Central memory CD4-positive, alpha-beta T cell (primary cell): ENCODE measurements at places on chromosomes 2 and 18.
A peak's percentile ranks its signal among the peaks of the same experiment; 100 is the strongest.

DNA sequence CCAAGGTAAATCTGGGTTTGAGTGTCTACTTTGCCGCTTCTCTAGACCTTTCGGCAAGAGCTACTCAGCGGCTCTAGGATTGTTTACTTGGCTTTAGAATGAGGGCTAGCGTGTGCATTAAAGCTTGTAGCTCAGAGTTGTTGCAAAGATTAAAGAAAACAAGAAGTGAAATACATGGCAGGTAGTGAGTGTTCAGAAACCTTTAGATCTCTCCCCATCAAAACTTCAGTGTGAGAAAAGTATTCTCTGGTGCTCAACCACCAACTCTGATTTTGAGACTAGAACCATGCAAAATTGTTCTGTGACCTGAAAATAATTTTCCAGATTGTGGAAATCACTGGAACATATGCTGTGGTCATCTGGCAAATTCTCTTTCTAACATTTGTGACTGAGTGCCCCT is 512.0 kb downstream of the CMPK2 start:
- no peak for DNase-seq

- no peak for DNase-seq
Measured at GRCh38 chr2:38486213-38487026, 109.3 kb upstream of the ATL2 start.

DNA sequence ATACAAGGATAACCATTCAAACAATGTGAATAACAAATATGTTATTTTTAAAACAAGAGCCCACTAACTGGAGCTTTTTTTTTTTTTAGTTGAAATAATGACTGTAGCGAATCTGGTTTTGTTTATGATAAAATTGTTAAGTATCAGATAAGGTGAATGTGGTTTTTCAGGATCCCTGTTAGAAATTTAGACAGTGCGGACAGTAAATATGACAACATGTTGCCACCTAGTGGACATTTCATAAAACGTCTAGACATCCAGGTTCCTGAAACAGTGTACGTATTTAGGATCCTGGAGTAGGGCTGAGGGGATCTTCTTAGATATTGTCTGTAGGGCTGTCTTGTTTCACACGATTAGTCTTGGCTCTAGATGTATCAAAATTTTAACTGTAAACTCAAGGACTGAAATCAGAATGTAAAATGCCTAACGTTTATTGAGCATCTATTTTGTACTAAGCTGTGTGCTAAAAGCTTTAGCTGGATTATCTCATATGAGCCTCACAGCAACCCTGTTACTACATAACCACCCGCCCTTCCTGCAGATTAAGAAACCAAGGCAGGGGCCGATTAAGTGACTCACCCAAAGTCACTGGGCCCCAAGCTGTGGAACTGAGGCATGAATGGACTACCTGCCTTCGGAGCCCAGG is 23.9 kb upstream of the CCDC68 start:
- DNase-seq = peak; percentile 11

DNA sequence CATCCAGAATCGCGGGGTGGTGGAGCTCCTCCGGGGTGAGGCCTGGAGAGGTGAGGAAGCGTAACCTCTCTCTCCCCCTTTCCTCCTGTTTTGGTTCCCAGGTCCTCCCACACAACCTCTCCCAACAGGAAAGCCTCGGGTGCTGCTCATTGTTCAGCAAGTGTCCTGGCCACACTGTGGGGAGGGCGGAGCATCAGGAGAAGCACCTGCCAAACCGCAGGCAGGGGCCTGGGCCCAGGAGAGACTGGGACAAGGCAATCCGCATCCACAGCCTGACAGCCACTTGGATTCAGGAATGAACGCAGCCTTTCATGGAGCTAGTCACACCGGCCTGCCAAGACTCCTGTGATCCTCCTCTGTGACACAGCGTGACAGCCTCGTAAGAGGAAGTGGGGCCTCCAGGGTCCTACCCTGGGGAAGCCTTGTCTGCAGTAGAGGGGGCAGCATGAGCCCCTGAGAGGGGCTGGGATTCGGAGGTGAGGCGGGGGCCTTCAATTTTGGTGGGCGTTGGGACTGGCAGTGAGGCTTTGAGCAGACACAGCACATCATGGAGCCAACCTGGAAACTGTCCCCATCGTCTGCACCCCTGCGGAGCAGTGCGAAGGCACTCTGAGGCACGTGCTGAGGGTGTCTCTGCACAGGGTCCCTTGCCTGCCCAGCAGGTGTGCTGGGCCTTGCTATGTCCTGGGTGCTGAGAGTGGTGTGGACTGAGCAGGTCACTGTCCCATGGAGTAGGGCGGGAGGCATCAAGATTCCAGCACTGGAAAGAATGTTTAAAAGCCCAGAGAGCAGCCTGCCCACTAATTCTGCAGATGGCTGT is 62.2 kb downstream of the EDAR start:
- no peak for DNase-seq

DNA sequence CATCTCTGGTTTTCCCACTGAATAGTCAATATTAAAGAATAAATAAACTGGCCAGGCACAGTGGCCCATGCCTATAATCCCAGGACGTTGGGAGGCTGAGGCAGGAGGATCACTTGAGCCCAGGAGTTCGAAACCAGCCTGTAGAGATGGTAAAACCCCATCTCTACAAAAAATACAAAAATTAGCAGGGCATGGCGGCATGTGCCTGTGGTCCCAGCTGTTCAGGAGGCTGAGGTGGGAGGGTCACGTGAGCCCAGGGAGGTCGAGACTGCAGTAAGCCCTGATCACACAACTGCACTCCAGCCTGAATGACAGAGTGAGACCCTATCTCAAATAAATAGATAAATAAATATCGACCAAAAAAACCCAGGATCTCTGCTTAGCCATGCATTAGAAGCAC is 50.2 kb upstream of the BIN1 start:
- no peak for DNase-seq

GRCh38 chr18:76827205-76828200 is 5.1 kb downstream of the ZNF236 start:
- DNase-seq = no peak

GRCh38 chr2:240197462-240198139 is 57.1 kb upstream of the OTOS start:
- DNase-seq = no peak

- no peak for DNase-seq
Measured at GRCh38 chr2:147390475-147390874, 454.4 kb upstream of the ACVR2A start.

DNA sequence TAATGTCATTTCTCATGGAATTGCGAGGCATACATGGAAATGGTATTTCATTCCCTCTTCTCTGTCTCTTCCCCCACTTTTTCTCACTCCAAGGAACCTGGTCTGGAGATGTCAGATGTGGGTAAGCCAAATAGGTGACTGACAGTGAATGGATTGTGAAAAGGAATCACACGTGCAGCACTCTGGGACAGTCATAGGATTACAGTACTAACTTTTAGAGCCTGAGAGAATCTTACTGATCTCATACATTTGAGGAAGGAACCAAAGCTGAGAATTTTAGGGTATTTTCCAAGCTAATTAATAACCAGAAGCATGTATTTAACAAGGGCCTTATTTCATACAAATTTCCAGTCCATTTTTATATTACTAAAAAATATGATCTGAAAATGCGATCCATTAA is 58.1 kb upstream of the ERBB4 start:
- no peak for DNase-seq

GRCh38 chr18:7787339-7787738 is 220.2 kb downstream of the PTPRM start:
- DNase-seq = no peak

DNA sequence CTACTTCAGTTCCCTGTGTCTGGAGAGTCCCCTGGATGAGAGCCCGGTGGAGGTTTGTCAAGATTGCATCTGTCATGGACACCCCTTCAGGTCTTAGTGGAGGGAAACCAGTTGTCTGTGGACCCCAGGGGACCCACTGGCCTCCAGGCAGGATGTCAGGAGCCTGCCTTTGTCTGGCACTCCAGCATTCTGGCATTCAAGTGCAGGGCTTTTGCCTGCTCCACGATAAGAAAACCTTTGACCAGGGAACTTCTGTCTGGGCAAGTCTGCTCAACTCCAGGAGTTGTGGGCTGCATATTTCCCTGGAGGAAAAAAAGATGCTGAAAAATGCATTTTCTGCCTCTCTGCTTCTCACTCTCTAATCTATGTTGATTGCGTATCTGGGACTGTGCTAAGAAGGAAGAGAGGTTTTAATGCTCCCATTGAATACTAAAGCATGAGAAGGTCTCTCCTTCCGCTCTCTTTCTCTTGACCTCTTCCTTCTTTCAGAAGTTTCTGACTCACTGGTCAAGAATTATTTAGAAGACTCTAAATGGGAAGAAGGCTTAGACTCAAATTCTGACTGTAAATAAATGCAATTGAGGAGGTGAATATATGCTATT is 104.5 kb downstream of the MMADHC start:
- no peak for DNase-seq

DNA sequence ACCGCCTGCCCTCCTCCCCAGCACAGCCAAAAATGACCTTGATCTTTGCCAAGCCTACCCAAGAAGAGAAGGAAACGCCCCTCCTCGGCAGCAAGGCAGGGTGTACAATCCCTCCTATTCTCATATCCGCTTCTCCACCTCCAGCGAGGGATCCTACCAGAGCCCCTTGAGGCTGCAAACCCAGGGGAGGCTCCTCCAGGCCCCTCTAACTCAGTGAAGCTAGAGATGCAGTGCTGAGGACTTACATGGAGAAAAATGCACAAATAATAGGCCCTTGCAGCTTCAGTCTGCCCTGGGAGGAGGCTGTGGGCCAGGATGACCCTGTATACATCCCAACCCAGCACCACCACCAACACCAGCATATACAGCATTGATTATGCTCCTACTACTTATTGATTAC is 46.9 kb upstream of the POMC start:
- DNase-seq = no peak

DNA sequence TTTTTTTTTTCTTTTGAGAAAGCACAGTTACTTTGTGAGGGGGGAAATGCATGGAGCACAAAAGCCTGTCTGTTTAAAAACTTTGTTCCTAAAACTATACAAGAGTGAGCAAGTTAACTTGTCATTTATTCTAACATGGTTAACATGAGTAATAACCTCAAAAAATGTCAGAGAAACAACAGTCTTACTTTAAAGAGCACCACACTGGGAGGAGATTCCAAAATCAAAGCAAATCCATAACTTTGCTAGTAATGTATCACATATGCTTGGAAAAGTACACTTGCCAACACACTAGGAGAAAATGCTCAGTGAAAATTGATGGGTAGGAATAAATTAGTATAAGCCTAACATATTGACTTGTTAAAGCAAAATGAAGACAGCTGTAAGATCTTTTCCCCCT is 157.1 kb downstream of the PRPF40A start:
- no peak for DNase-seq

DNA sequence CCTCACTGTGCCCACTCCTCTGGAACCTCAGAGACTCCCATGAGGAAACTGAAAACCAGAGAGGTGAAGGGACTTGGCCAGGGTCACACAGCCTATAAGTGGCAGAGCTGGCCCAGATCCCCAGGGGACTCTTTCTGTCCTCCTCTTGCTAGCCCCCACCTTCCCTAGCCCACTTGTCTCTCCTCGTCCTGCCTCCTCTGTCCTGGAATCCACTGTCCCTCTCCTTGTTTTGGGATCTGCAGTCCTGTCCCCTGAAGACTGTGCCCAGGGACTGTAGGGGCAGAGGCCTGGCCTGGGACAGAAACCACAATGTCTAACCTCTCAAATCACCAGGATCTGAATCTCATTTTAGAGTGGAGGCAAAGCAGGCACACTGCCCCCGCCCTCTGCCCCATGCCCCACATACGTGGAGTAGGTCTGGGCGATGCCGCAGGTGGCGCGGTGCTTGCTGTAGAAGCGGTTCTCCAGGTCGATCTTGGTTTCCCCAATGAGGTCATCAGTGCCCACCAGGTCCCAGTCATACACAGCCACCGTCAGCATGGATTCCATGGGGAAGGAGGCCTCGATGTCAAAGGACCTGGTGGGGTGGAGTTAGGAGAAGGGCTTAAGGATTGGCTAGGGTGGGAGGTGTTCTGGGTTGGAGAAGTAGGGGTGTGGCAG is 12.5 kb downstream of the OTOF start:
- DNase-seq = no peak

DNA sequence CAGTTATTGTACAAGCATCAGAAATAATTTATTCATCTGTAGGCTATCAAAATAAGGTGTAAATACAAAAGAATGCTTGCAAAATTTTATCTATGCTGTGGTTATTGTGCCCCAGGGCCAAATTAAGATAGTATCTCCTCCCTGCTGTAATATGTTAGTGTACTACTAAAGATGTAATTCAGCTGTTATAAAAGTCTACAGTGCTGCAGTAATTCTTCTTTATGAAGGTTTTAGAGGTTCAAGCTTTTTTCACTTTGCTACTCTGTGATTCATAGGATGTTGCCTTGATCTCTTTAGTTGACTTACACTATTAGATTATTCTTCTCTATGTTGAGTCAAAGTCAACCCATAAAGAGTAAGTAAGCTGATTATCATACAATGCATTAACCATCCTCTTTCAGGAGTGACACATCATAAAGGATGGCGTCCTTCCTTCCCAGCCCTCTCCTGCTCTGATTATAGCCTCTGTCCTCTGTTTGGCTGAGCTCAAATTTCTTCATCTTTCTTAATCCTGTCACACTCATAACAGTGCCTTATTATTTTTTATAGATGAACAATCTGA is 29.3 kb upstream of the DYNAP start:
- no peak for DNase-seq

DNA sequence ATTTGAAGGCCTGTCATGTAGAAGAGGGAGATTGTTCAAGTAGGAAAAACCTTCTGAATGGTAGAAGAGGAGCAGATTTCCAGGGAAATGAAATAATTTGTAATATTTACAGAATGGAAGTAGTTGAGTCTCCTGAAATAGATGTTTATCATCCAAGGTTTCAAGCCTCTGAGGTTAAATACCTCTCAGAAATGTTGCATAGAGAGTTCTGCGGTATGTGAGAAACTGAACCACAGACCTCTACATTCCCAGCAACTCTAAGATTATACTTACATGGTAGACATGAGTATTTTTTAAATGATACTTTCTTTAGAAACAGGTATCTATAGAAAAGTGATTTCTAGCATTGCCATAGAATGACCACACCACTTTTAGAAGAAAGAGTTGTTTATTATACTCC is 379.8 kb upstream of the FANCL start:
- DNase-seq = no peak

- DNase-seq = no peak
Measured at GRCh38 chr2:240045098-240045497, 8.2 kb downstream of the OR6B3 start.

- no peak for DNase-seq
Measured at GRCh38 chr2:121151311-121152109, 133.5 kb downstream of the TFCP2L1 start.
